ENCODE measurements at places on chromosomes 6 and 20. TPM values are rescaled to one million over a fixed set of nuclear protein-coding genes. Genes with fewer than 3 reads are reported as not detected.

The CALHM4 gene
- not detected for total RNA-seq

The CNR1 gene
- 0.13 TPM for total RNA-seq

The SCRT2 gene
- total RNA-seq = not detected

GRCh38 chr6:77561768-77562314 is 91.0 kb upstream of the MEI4 start:
- no peaks in the 10 kb centered on the region for H3K36me3 ChIP-seq
- no peak for DNase-seq
- H3K27me3 ChIP-seq = no peaks in the 10 kb centered on the region
- H3K27ac ChIP-seq = no peak overlapping the region
- H3K4me3 ChIP-seq = no peak overlapping the region

- no peak for DNase-seq
- H3K4me1 ChIP-seq = peaks cover 10% of the 10 kb centered on the region
- H3K36me3 ChIP-seq = no peaks in the 10 kb centered on the region
- 0 out of 2 replicates have a peak overlapping the region, but pooled peaks have one; percentile 23 for H3K27ac ChIP-seq
- no peaks in the 10 kb centered on the region for H3K27me3 ChIP-seq
- H3K4me3 ChIP-seq = no peak overlapping the region
Measured at GRCh38 chr6:17714879-17715851, 8.4 kb upstream of the NUP153 start.

- DNase-seq = no peak
- no peaks in the 10 kb centered on the region for H3K4me1 ChIP-seq
- no peaks in the 10 kb centered on the region for H3K36me3 ChIP-seq
- no peak overlapping the region for H3K27ac ChIP-seq
- H3K27me3 ChIP-seq = no peaks in the 10 kb centered on the region
Measured at GRCh38 chr6:24340998-24341938, 16.6 kb downstream of the DCDC2 start.

DNA sequence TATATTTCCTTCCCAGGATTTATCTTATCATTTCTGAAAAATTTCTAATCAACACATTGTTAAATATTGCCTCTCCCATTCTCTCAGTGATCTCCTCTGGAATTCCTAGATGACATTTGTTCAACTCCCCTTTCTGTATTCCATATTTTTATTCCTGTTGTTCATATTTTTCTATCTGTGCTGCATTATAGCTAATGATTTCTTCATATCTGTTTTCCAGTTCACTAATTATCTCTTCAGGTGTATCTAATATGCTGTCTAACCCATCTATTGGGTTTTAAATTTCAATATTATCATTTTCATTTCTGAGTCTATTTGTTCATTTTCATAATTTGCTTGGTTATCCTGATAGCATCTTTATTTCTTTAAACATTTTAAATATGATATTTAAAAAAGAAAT is 141.9 kb downstream of the GRM4 start:
- H3K27me3 ChIP-seq = no peaks in the 10 kb centered on the region
- no peaks in the 10 kb centered on the region for H3K36me3 ChIP-seq
- H3K4me1 ChIP-seq = no peaks in the 10 kb centered on the region
- no peak for DNase-seq

DNA sequence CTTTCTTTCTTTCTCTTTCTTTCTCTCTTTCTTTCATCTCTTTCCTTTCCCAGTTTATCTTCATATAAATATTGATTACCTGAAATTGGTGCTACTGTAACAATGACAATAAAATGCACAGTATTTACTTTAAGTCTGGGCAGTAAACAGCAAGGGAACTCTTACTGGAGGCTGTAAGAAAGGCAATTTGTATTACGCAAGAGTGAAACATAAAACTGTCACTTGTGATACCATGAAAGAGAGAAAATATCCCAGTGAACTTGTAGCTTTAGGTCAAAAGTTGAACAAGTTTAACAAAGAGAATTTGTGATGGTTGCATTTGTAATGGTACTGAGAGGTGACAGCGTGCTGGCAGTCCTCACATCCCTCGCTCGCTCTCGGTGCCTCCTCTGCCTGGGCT is 80.0 kb downstream of the EYS start:
- no peak for DNase-seq
- H3K27ac ChIP-seq = no peak overlapping the region
- H3K4me1 ChIP-seq = no peaks in the 10 kb centered on the region
- H3K36me3 ChIP-seq = no peaks in the 10 kb centered on the region

- H3K27me3 ChIP-seq = no peaks in the 10 kb centered on the region
- H3K4me3 ChIP-seq = no peak overlapping the region
- no peak for DNase-seq
- H3K4me1 ChIP-seq = no peaks in the 10 kb centered on the region
- no peaks in the 10 kb centered on the region for H3K36me3 ChIP-seq
- H3K27ac ChIP-seq = no peak overlapping the region
Measured at GRCh38 chr6:14975471-14975817, 270.4 kb upstream of the JARID2 start.

GRCh38 chr6:74749211-74750147 is 456.4 kb downstream of the COL12A1 start:
- no peaks in the 10 kb centered on the region for H3K4me1 ChIP-seq
- H3K27me3 ChIP-seq = no peaks in the 10 kb centered on the region
- DNase-seq = no peak
- no peak overlapping the region for H3K4me3 ChIP-seq
- no peaks in the 10 kb centered on the region for H3K36me3 ChIP-seq
- H3K27ac ChIP-seq = no peak overlapping the region

- no peak overlapping the region for H3K4me3 ChIP-seq
- H3K36me3 ChIP-seq = no peaks in the 10 kb centered on the region
- no peak for DNase-seq
- no peaks in the 10 kb centered on the region for H3K27me3 ChIP-seq
Measured at GRCh38 chr6:154397491-154398195, 41.0 kb upstream of the IPCEF1 start.

- H3K4me1 ChIP-seq = no peaks in the 10 kb centered on the region
- H3K27ac ChIP-seq = no peak overlapping the region
- H3K27me3 ChIP-seq = no peaks in the 10 kb centered on the region
- H3K4me3 ChIP-seq = no peak overlapping the region
Measured at GRCh38 chr6:163857421-163857820, 442.9 kb downstream of the QKI start.

- peak within 1 kb of the TSS; percentile 41 for H3K4me3 ChIP-seq
- peaks cover 7% of the 10 kb centered on the region for H3K4me1 ChIP-seq
- H3K36me3 ChIP-seq = no peaks in the 10 kb centered on the region
- no peak for DNase-seq
- H3K27me3 ChIP-seq = peaks cover 56% of the 10 kb centered on the region
Measured at GRCh38 chr6:150142670-150143515, at the start of gene PPP1R14C. TSS of gene PPP1R14C (plus strand) at chr6:150143044. CDS start at chr6:150143193, 149 bp downstream.

DNA sequence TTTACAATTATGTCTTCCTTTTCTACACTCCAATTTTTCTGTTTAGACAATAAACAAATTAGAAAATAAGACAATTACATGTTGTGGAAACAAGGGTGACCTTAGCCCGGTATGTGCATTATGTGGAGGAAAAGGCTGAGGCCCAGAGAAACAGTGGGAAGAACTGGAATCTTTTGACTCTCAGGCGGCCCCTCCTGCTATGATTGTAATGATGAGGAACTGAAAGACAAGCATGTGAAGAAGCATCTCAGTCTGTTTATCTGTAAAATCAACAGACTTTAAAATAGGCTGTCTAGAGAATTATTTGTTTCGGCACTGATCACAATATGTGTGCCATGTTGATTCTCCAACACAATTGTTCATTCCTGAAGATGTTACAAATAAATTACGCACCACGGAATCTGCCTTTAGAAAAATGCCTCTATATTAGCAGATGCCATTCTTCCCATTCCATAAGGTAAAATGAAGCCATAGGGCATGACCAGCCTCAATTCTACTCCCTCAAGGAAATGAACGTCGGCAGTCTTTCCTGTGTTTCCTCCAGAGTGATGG is 1201.6 kb upstream of the CITED2 start:
- H3K4me1 ChIP-seq = no peaks in the 10 kb centered on the region
- H3K27ac ChIP-seq = no peak overlapping the region
- H3K27me3 ChIP-seq = no peaks in the 10 kb centered on the region
- no peaks in the 10 kb centered on the region for H3K36me3 ChIP-seq

DNA sequence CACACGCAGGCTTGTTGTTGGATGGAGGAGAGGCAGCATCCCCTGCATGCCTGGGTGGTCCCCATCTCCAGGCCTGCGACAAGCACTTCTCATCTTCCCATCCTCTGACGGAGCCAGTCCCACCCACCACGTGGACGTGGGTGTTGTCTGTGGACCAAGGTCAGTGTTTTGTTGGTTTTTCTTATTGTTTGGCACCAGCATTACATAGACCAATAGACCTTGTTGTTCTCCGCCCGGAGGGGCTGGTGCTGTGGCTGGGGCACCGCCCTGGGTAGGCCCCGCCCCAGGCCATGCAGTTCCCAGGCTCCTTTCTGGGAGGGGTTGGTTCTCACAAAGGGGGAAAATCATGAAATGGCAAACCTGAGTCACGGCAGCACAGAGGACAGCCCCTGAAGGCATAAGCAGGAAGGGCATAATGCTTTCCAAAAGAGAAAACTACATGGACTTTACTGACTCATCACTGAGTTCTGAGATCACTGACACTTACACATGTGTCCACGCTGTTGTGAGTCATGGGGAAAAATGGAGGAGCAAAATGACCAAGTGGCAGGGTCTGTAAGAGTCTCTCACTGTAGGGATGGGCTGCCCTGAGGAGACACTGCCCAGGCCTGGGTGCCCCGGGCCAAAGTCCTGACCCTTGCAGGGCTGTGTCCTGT is 90.8 kb downstream of the THBS2 start:
- H3K27me3 ChIP-seq = no peaks in the 10 kb centered on the region
- H3K4me3 ChIP-seq = no peak overlapping the region
- H3K27ac ChIP-seq = no peak overlapping the region
- peak; percentile 48 for DNase-seq
- H3K36me3 ChIP-seq = no peaks in the 10 kb centered on the region

- no peaks in the 10 kb centered on the region for H3K4me1 ChIP-seq
- no peaks in the 10 kb centered on the region for H3K27me3 ChIP-seq
- no peak overlapping the region for H3K27ac ChIP-seq
Measured at GRCh38 chr6:149363154-149363553, 36.9 kb upstream of the SUMO4 start.

- H3K27me3 ChIP-seq = no peaks in the 10 kb centered on the region
- H3K4me3 ChIP-seq = no peak overlapping the region
- no peaks in the 10 kb centered on the region for H3K36me3 ChIP-seq
- peaks cover 16% of the 10 kb centered on the region for H3K4me1 ChIP-seq
- H3K27ac ChIP-seq = no peak overlapping the region
Measured at GRCh38 chr6:2881423-2881822, 21.7 kb downstream of the SERPINB9 start.

All from Panc1 (cell line).